ENCODE measurements at places on chromosomes 1 and 21. TPM values are rescaled to one million over a fixed set of nuclear protein-coding genes. Genes with fewer than 3 reads are reported as not detected.

Gene HFM1
- total RNA-seq, result 2.3 TPM

Gene CD53
- 24.4 TPM for total RNA-seq

Gene SLC25A44
- 21.5 TPM for total RNA-seq

Gene ENAH
- total RNA-seq, result 99.0 TPM

Gene SLFNL1
- 0.53 TPM for total RNA-seq

Gene CELA3A
- 0.86 TPM for total RNA-seq

Gene CNR2
- not detected for total RNA-seq

Gene FMO1
- 0.60 TPM for total RNA-seq

Gene GSTM4
- 31.2 TPM for total RNA-seq

Gene NFIA
- total RNA-seq, result 108 TPM

Gene OR2G6
- not detected for total RNA-seq

Gene S100A7A
- total RNA-seq, result not detected

Gene ESPN
- total RNA-seq, result 1.7 TPM

Gene ERRFI1
- total RNA-seq, result 16.9 TPM

Gene FCRL6
- total RNA-seq, result 0.50 TPM

Gene BLACAT1
- not detected for total RNA-seq

Gene C1orf52
- total RNA-seq, result 18.2 TPM

Gene DUSP10
- total RNA-seq, result 5.1 TPM

Gene CBS
- 4.8 TPM for total RNA-seq

Gene COL16A1
- 50.3 TPM for total RNA-seq

Gene OLFM3
- not detected for total RNA-seq

Gene CLEC20A
- 0.51 TPM for total RNA-seq

Gene CLSTN1
- 69.4 TPM for total RNA-seq

Gene COL8A2
- 4.1 TPM for total RNA-seq

Gene SUSD4
- 81.7 TPM for total RNA-seq

Gene HAPLN2
- total RNA-seq, result 1.1 TPM

Gene CLCNKA
- 0.31 TPM for total RNA-seq

Gene CCDC181
- total RNA-seq, result 3.3 TPM

Gene ZNF648
- total RNA-seq, result not detected

Gene TMPRSS15
- total RNA-seq, result not detected

Gene IVL
- not detected for total RNA-seq

Gene NR0B2
- total RNA-seq, result 4.2 TPM

Gene SPATA21
- not detected for total RNA-seq

Gene FMOD
- 66.7 TPM for total RNA-seq

Gene BCAR3
- 17.3 TPM for total RNA-seq

Gene FLG2
- total RNA-seq, result not detected

Gene PLCH2
- total RNA-seq, result 0.64 TPM

Gene SLC5A9
- total RNA-seq, result 0.43 TPM

Gene ERO1B
- total RNA-seq, result 5.3 TPM

Gene MASP2
- total RNA-seq, result not detected

Gene OR2M3
- total RNA-seq, result not detected

Gene SERPINC1
- total RNA-seq, result 0.45 TPM

Gene KIRREL1
- 16.4 TPM for total RNA-seq

Gene SLC35F3
- not detected for total RNA-seq

Gene DCDC2B
- not detected for total RNA-seq

Gene PLA2G2A
- 134 TPM for total RNA-seq

Gene TRIM67
- total RNA-seq, result 0.06 TPM

Gene LRRC71
- not detected for total RNA-seq

Gene SLC44A3
- total RNA-seq, result 5.9 TPM

Gene KLHDC7A
- 0.08 TPM for total RNA-seq

Gene UMODL1
- not detected for total RNA-seq

Gene CRYBG2
- not detected for total RNA-seq

Gene SPRR1A
- not detected for total RNA-seq

Gene KRTAP21-2
- not detected for total RNA-seq

Gene RNF223
- not detected for total RNA-seq

Gene HENMT1
- 1.8 TPM for total RNA-seq

Gene CD52
- 5.7 TPM for total RNA-seq

Gene SH2D1B
- total RNA-seq, result not detected

Gene CA6
- total RNA-seq, result not detected
